ENCODE measurements at places on chromosomes 3 and 15.

DNA sequence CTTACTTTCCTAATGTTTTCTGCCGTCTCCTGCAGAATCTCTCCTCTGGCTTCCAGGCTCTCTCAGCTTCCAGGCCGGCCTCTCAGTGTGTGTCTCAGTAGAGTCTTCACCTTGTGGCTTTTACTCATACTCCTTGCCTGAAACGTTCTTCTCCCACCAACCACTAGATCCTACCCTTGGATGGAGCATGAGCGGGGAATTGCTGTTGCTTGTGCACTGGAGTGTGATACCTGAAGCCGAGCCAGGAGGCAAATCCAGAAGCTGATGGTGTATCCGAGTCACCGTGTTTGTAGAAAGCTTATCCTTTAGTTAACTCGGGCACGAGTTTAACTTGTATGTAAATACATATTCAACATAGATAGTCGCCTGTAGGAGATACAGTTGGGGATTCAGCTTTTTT lies 285.0 kb upstream of the C2CD4B start:
- DNase-seq = no peak

DNA sequence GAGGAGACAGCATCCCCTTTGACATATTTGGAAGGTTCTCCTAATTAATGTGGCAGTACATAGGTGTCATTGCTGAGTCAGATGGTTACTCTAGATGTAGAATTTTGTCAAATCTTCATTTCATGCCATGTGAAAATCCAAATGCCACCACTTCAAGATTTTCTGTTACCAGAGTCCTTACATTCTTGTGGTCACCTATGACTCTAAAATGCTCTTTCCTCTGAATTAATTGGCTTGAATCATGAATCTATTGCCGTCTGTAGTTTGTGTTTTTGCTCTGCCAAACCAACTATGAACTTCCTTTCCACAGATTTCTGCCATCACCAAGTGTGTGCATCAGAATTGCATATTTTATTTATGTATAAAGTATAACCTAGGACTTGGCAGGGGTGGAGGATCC lies 269.4 kb upstream of the ZPLD1 start:
- DNase-seq = no peak

GRCh38 chr3:43696441-43696840 lies 5.7 kb downstream of the ABHD5 start:
- no peak for DNase-seq

DNA sequence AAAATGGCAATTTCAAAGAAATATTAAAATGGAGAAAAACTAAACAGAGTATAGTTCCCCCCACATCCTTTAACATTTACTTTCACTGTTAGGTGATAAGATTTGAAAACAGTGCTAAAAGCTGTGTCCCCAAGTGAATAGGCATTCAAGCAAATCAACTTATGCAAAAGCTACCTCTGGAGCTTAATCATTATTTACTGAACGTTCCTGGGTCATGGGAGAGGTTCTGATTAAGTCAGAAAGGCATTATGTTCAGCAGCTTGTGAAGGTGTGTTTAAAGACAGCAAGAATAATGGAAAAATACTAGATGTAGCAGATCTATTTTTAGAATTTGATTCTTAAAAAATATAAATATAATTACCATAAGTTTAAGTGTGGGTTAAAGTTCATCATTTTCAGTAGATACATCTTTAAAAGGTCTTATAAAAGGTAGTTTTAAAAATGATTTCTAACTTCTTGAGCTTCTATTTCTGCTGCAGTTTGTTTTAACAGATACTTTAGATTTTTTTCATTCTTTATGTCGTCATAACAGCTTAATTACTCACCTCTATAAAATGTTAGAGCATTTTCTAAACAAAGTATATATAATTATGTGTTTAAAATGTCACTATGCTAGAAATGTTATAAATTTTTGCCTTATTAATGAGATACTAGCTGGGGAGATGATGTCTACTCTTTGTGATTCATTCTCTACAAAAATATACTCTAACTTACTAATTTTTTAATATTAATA lies 127.9 kb downstream of the MITF start:
- DNase-seq = no peak

GRCh38 chr15:76663529-76663928 lies 241.6 kb downstream of the SCAPER start:
- no peak for DNase-seq

Data from T-helper 22 cell (primary cell).